HepG2 (cell line): ENCODE measurements at places on chromosomes 3 and 15. TPM values are rescaled to one million over a fixed set of nuclear protein-coding genes. Genes with fewer than 3 reads are reported as not detected.
A peak's percentile ranks its signal among the peaks of the same experiment; 100 is the strongest.

GRCh38 chr15:63870487-63871209 is 36.9 kb upstream of the HERC1 start:
- H3K4me3 ChIP-seq = no peak overlapping the region
- peak; percentile 61 for DNase-seq
- H3K27ac ChIP-seq = no peak overlapping the region
- no peaks in the 10 kb centered on the region for H3K4me1 ChIP-seq
- H3K27me3 ChIP-seq = no peaks in the 10 kb centered on the region; the same call in 2 of the 3 replicates
- H3K36me3 ChIP-seq = no peaks in the 10 kb centered on the region

DNA sequence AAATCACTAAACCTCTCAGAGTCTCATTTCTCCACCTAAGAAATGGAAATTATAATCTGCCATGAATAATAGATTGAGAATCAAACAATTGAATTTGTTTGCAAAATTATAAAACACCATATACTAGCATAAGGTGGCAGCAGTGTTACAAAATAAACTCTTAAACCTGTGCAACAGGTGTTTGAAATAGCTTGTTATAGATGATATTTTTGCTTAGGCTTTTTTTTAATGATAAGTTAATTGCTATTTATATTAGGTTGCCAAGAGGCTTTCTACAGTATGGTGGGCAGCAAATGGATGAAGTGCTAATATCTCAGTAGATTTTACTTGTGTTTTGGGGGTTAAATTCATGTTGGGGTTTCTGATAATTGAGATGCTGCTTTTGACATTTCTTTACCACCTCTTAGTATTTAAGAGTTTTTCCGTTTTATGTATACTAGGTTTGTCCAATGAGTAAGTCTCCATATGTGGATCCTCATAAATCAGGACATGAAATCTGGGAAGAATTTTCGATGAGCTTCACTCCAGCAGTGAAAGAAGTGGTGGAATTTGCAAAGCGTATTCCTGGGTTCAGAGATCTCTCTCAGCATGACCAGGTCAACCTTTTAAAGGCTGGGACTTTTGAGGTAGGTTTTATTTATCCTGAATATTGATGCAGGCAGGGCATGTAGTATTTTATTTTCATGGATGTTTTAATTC is 19.6 kb downstream of the NR1D2 start:
- no peaks in the 10 kb centered on the region for H3K4me1 ChIP-seq
- H3K27me3 ChIP-seq = no peaks in the 10 kb centered on the region
- peaks cover 8% of the 10 kb centered on the region for H3K36me3 ChIP-seq
- DNase-seq = no peak

DNA sequence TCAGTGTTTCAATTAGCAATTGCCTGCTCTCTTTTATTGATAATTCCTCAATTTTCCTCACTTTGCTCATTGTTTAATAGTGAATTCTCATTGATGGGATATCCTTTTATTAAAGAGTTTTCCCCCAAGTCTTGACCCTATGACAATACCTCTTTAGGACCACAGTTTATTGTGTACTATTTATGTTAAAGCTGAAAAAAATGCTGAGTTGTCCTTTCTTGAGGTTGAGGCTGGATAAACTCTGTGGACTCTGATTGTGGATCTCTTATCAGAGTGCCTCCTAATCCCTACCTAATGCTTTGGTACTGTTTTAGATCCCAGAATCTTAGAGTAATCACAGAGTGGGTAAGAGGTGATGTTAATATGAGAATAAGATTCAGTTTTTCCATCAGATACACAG is 416.3 kb upstream of the GBE1 start:
- H3K27me3 ChIP-seq = no peaks in the 10 kb centered on the region
- no peak for DNase-seq
- H3K27ac ChIP-seq = no peak overlapping the region
- H3K36me3 ChIP-seq = no peaks in the 10 kb centered on the region

DNA sequence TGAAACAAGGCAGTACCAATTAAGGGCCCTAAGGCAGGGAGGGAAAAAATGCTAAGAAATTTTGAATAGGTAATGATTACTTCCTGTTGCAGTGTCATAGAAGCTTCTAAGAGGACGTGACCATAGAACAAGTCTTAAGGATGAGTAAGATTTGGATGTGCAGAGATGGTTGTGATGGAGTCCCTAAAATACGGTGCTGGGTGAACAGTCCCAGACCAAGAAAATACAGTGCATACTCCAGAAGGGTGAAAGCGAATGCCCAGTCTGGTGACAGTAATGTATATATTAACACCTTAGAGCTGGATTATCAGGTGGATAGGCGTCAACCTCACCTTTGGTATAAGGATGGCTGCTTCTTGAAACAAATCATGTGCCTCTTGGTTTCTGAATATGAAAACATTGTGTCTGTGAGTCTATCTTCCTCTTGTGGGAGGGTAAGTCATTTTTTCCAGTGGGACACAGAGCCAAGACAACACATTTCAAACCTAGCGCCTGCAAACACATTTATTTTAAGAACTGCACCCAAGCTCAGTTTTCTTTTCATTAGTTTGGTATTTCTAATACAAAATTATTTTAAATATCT is 101.2 kb upstream of the TP63 start:
- H3K4me3 ChIP-seq = no peak overlapping the region
- H3K27me3 ChIP-seq = no peaks in the 10 kb centered on the region
- DNase-seq = no peak

DNA sequence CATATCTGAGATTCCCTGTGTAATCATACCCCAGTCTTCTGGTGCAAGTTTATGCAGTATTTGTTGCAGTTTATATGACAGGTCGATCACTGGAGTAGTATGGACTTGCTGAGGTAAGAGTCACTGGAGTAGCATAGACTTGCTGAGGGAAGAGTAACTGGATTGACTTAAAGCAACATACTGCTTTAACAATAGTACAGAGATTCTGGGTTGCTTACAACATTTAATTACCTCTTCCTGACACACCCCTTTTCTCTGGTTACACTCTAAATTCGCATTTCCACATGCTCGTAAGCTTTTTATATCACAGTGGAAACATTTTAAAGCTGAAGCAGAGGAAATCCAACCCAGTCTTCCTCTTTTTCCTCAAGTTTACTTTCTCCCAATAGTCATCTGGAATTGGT is 11.8 kb downstream of the AAGAB start:
- H3K4me3 ChIP-seq = no peak overlapping the region
- no peak for DNase-seq
- H3K27me3 ChIP-seq = no peaks in the 10 kb centered on the region
- H3K36me3 ChIP-seq = no peaks in the 10 kb centered on the region
- no peak overlapping the region for H3K27ac ChIP-seq

DNA sequence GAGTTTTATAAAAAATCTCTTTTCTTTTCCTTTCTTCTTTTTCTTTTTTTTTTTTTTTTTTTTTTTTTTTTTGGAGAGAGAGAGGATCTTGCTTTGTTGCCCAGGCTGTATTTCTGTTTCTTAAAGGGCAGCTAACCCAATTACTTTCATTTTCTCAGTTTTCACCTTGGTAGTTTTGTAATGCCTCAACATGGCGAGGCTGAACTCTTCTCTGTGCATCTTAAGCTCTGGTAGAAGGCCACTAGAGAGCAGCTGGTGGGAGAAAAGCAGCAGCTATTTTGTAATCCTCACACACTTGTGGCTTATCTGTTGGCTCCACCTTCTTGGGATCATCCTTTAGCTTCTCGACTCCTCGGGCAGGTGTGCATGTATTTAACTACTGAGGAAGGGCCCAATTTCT is 152.2 kb upstream of the MEIS2 start:
- no peaks in the 10 kb centered on the region for H3K4me1 ChIP-seq
- no peak overlapping the region for H3K27ac ChIP-seq
- no peaks in the 10 kb centered on the region for H3K27me3 ChIP-seq
- no peaks in the 10 kb centered on the region for H3K36me3 ChIP-seq
- DNase-seq = no peak

- H3K4me3 ChIP-seq = no peak overlapping the region
- no peak overlapping the region for H3K27ac ChIP-seq
- H3K27me3 ChIP-seq = no peaks in the 10 kb centered on the region
- H3K36me3 ChIP-seq = peaks cover 12% of the 10 kb centered on the region; the same call in 1 of the 3 replicates
Measured at GRCh38 chr15:99631255-99631654, 65.5 kb downstream of the MEF2A start.

DNA sequence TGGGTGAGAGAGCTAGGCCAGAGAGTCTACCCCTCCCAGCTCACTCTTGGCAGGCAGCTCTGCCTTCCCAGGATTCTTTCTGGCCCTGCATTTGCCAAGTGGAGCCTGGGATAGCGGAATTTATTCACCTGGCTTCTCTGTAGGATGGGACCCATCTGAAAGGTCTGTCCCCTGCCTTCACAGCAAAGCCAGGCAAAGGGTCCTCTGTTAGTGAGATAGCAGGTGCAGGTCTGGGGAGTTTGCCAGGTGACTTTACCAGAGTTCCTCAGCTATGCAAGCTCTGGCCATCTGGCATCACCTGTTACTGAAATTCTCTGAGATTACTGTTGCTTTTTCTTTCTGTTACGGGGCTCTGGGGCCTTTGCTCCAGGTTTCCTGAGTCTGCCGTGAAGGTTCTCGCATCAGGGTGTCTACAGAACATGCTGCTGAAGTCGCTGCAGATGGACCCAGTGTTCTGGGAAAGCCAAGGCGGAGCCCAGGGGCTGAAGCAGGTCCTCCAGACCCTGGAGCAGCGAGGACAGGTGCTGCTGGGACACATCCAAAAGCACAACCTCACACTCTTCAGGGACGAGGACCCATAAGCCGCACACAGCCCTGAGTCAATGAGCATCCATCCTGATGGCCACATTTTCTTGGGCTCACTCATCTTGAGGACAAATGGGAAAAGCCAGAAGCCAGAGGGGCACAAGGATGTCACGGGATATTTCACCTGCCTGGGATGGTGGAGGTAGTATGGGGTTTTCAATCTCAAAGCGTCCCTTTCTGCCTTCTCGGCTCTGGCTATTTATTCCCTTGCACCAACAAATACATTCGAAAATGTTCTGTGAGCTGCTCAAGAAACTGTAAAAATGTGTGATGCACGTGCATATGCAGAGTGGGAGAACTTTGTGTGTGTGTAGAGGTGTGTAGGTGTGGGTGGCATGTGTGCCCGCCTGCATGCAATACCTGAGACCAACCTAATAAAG is 49.8 kb downstream of the POMGNT2 start:
- no peaks in the 10 kb centered on the region; the same call in 1 of the 2 replicates for H3K27me3 ChIP-seq
- no peaks in the 10 kb centered on the region for H3K4me1 ChIP-seq
- H3K27ac ChIP-seq = no peak overlapping the region
- H3K4me3 ChIP-seq = no peak overlapping the region

DNA sequence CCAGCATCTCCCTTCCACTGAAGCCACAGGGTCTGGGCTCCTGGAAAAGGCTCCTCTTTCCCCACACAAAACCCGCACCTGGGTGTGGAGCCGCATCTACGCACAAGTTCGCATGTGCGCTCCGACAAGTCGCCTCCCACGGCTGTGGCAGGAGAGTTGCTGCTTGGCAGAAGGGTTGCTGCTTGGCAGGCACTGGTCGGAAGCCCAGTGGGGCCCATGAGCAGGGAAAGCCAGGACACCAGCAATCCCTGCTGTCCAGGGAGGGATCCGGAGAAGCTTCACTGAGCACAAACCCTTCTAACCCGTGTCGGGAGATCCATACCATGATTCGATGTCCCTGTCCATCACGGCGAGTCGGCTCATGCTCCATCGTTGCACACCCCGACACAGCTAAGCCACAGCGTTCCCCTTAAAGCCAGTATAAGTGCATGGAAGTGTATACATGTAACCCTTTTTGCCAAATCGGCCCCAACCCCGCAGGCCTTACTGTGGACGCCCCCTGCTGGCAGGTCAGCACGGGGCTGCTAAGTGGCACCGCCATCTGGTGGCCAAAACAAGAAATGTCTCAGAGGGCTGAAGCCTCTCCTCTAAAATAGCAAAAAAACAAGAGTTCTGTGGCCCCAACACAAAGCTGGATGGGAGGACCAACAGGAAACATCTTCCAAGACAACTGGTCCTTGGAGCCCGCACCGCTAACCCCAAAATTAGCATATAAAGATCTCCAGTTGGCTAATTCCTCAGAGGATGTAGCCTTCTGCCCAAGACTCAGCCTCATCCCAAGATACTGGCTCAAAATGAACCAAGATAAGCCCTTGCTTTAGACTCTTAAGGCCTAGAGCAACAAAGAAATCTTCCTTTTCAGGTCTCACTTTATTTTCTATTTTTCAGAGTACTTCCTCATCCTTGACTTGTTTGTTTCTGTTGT is 8.3 kb downstream of the ANKRD63 start:
- no peak overlapping the region for H3K27ac ChIP-seq
- H3K4me3 ChIP-seq = no peak overlapping the region
- DNase-seq = peak; percentile 60
- H3K36me3 ChIP-seq = no peaks in the 10 kb centered on the region

DNA sequence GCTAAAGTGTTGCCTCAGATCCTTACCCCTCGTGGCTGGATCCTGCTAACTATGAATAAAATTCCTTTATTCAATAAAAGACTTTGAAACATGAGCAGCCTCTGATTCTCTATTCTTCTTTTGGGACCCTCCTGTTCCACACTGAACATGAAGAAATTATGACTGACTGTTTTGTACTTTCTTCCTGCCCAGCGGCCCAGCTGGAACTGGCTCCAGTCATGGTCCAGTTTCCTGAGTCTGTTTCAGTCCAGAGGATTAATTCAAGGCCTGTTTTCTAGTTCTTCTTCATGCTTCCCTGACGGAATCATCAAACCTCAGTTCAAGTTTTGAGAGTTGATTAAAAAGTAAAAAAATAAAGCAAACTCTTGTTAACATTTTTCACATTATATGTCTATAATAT is 52.6 kb upstream of the CP start:
- H3K27me3 ChIP-seq = no peaks in the 10 kb centered on the region
- peaks cover 44% of the 10 kb centered on the region for H3K4me1 ChIP-seq
- H3K27ac ChIP-seq = no peak overlapping the region
- H3K4me3 ChIP-seq = no peak overlapping the region
- no peak for DNase-seq
- H3K36me3 ChIP-seq = no peaks in the 10 kb centered on the region

GRCh38 chr15:76840830-76841460 is 64.2 kb downstream of the SCAPER start:
- H3K4me3 ChIP-seq = no peak overlapping the region
- no peaks in the 10 kb centered on the region for H3K4me1 ChIP-seq
- no peaks in the 10 kb centered on the region for H3K36me3 ChIP-seq
- H3K27ac ChIP-seq = no peak overlapping the region
- DNase-seq = peak; percentile 26
- H3K27me3 ChIP-seq = no peaks in the 10 kb centered on the region

GRCh38 chr15:66098022-66098363 is 155.6 kb downstream of the MEGF11 start:
- no peak overlapping the region for H3K27ac ChIP-seq
- H3K4me3 ChIP-seq = no peak overlapping the region
- DNase-seq = no peak
- peaks cover 5% of the 10 kb centered on the region; the same call in 1 of the 2 replicates for H3K27me3 ChIP-seq
- peaks cover 20% of the 10 kb centered on the region for H3K4me1 ChIP-seq

CD200 gene
- total RNA-seq = not detected in 2 replicates

AGBL1 gene
- not detected in 2 replicates for total RNA-seq

ACOX2 gene
- total RNA-seq = 41.1 and 42.6 TPM in 2 replicates

HEMK1 gene
- 6.3 and 9.8 TPM in 2 replicates for total RNA-seq

GRK7 gene
- total RNA-seq = not detected in 2 replicates

XCR1 gene
- not detected in 2 replicates for total RNA-seq

CPEB1 gene
- total RNA-seq = 0.07 TPM in 1 of 2 replicates, not detected in the other

PLA2G4D gene
- total RNA-seq = 0.04 TPM in 1 of 2 replicates, not detected in the other
